ENCODE measurements at places on chromosomes 4 and X.

DNA sequence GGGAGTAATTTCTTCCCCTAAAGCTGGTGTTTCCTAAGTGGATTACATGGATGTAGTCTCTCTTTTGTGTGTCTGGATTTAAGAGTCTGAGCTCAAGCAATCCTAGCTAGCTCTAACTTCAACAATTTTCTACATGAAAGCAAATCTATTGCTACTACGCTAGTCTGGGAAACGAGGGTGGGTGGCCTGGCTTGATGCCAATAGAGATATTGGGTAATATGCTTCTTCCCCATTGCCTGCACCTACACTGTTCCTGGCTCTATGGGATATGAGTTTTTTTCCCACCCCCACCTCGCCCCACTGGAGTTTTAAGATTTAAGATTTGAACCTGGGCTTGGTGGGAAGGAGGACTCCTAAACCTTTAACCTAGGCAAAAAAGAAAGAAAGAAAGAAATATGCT is 158.8 kb downstream of the RBM46 start:
- DNase-seq, result no peak

DNA sequence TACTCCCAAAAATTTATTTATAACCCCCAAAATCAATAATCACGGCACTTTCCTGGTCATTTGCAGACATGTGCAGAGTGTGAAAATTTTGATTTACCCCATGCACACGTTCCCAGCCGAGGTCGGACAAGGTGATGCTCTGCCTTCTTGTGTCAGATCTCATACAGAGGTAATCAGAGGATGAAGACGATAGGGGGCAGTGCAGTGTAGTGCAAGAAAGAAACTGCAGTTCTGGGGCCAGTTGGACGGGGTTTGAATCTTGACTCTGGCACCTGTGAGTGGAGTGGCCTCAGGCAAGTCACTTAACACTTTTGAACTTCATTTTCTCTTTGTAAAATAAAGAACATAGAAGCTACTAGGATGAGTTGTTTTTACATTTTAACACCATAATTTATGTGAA is 88.4 kb downstream of the FRMPD3 start:
- no peak for DNase-seq

- DNase-seq, result no peak
Observed at GRCh38 chrX:31012509-31013025, 59.3 kb downstream of the FTHL17 start.

- no peak for DNase-seq
Observed at GRCh38 chr4:94758141-94758699, 465 bp downstream of the BMPR1B start.

GRCh38 chrX:129746557-129747470 is 8.0 kb downstream of the XPNPEP2 start:
- DNase-seq, result no peak
